ENCODE measurements at places on chromosomes 6 and 20.

DNA sequence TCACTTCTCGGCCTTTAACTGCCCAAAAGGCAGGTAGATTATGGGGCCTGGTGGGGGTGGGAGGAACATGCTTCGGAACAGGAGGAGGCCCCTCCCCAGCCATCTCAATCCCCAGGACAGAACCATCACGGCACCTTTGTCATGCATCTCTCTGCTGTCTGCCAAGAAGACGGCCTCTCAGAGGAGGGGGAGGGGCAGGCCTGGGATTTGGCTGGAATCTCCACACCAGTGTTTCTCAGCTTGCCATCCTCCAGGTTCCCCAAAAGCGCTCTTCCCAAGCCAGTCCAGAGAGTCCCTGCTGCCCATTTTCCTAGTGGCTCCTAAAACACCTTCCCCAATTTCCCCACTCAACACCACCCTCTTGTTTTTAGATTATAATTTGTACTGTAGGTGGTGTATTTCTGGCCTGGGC, 2.5 kb upstream of the POU5F1 start:
- DNase-seq: no peak

DNA sequence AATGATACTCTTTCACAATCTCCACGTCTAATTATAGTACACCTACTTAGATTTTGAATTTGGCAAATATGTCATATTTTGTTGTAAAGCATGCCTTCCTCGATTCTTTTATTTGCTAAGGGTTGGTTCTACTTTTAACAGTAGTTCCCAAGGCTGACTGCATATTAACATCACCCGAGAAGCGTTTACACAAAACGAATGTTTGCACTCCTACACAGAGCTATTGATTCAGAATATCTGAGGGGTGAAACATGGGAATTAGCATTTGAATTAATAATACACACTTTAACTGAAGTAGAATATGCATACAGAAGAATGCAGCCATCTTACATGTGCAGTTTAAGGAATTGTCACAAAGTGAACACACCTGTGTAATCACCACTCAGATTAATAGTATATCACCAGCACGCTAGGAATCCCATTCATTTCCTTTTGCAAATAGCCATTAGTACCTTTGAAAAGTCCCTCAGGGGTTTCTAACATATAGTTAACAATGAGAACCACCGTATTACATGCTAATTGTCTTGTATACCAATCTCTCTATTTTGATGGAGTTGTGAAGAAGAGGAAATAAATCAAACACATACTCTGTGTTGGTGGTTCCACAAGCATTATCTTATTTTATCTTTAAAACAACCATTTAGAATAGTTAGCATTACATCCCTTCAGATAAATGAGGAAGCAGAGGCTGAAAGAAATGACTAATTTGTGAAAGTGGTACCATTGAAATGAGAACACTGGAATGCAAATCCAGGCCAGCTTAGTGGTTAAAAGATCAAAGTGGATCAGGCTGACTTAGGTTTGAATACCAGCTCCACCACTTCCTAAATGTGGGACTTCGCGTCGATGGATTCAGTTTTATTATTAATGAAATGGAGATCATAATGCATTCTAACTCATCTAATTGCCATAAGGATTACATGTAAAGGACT, 317.6 kb downstream of the HDGFL1 start:
- no peak for DNase-seq

- no peak for DNase-seq
Measured at GRCh38 chr6:149961728-149962425, 1.9 kb upstream of the ULBP1 start.

DNA sequence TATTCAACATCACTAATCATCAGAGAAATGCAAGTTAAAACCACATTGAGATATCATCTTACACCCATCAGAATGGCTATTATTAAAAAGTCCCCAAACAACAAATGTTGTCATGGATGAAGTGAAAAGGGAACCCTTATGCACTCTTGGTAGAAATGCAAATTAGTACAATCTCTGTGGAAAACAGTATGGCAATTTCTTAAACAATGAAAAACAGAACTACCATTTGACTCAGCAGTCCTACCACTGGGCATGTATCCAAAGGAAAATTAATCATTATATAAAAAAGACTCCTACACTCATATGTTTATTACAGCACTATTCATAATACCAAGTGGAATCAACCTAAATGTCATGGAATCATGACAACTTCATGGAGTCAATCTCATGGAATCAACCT, 611.3 kb upstream of the GJE1 start:
- no peak for DNase-seq

GRCh38 chr6:105460860-105461259, 58.0 kb upstream of the PREP start:
- DNase-seq: no peak

DNA sequence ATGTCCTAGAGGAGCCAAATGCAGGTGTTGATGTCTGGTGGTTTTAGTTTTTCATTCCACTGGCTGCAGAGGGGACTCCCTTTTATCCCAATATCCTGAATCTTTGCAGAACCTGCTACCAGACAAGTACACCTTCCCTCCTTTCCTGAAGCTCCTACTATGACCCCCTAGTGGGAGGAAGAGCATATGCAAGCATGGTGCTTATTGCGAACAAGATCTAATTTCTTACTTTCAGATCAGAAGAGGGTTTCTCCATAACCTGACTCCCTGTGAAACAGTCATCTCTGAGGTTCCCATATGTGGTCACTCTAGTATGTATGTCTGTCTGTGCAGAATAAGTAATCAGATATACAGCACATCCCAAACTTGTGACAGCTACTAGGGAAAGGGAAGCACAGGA, 277.2 kb downstream of the ARHGAP18 start:
- peak; percentile 19 for DNase-seq
